H4 (cell line): ENCODE measurements at places on chromosomes 2 and 18.

DNA sequence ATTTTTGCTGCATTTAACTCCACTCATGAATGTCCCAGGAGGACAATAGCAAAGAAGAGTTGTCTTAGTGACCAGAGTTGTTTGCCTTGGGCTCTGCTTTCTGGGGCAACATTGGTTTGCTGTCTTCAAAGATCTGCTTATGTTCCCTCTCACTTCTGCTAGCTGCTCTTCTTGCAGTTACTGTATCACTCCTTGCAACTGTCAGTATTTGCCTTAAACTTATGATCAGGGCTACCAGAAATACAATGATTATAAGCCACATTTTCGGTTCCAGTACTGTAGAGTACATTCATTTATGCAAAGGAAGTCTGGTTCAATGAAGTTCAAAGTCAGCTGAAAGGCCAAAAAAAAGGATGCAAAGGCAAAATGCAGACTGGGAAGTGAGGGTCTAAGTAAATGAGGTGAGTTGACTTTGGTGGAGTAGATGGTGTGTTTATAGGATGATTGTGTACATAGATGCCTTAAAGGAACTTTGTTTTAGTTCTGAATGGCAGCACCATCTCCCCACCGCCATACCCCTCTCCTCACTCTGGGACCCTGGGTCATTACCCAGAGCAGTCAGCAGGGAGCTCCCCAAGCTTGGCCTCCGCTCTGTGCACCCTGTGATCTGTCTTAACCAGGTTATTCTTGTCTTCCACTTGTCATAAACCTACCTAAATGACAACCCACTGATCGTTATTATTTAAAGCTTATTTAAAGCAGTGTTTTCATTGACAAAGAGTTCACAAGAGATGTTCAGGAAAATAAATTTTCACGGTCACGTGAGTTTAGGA is 236.0 kb downstream of the DOK6 start:
- DNase-seq: no peak

GRCh38 chr18:13235421-13235831 is 16.9 kb downstream of the LDLRAD4 start:
- DNase-seq: no peak

DNA sequence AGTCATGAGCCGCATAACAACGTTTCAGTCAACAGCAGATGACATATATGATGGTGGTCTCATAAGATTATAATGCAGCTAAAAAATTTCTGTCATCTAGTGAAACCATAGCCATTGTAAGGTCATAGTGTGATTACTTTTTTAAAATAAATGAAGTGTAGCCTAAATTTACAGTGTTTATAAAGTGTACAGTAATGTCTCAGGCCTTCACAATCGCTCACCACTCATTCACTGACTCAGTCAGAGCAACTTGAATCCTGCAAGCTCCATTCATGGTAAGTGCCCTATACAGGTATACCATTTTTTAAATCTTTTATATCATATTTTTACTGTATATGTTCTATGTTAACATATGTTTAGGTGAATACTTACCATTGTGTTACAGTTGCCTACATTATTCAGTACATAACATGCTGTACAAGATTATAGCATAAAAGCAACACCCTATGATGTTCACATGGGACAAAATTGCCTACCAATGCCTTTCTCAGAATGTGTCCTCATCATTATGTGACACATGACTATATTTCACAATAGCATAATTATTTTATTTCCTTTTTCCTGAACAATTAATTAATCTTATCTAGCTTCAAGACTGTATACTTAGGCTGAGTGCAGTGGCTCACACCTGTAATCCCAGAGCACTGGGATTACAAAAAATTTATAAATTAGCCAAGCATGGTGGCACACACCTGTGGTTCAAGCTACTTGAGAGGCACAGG is 1115.9 kb upstream of the ZEB2 start:
- DNase-seq: no peak

GRCh38 chr2:20641123-20641985 is 9.5 kb downstream of the HS1BP3 start:
- DNase-seq: no peak

- DNase-seq: peak; percentile 96
Measured at GRCh38 chr2:46067501-46068305, 229.5 kb upstream of the EPAS1 start.

DNA sequence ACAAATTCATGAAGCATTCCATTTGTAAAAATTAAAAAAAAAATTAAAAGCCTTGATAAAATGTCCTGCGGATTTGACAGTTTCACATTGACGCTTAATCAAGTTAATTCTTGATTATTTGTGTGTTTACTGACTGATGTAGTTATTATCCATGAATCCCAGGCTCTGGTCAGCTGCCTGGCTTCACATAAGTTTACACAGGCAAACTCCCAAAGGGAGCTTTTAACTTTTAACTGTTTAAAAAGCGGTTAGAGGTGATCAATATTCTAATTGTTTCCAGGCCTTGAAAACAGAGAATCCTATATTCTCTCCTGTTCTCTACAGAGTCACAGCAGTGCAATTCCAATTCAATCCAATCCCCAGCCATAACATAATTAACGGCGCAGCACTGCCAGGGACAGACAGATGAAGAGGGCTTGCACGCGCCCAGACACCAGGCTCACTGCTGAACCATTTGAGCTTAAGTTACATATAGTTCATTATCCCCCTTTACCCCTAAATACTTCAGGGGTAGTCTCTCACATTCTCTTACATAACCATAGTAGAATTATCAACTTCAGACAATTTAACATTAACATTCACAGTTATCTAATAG is 47.5 kb downstream of the ATP8B1 start:
- DNase-seq: no peak

GRCh38 chr18:23057096-23057495 is 78.2 kb upstream of the CABLES1 start:
- DNase-seq: no peak

DNA sequence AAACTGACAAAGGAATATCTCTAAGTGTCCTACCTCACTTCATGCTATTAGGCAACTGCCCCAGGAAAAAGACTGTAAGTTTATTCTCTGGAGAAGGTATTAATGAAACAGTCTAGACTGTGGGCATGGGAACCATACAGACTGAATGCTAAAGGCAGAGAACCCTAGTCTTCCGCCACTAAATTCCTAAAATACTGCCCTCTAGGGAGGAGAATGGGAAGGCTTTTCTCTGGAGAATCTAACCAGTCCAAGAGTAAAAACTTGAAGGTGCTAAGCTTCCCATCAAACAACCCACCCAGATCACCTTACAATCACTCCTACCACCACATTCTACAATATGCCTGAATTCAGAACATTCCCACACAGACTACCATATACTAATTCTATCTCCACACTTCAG is 3.4 kb downstream of the SRBD1 start:
- DNase-seq: peak; percentile 43

DNA sequence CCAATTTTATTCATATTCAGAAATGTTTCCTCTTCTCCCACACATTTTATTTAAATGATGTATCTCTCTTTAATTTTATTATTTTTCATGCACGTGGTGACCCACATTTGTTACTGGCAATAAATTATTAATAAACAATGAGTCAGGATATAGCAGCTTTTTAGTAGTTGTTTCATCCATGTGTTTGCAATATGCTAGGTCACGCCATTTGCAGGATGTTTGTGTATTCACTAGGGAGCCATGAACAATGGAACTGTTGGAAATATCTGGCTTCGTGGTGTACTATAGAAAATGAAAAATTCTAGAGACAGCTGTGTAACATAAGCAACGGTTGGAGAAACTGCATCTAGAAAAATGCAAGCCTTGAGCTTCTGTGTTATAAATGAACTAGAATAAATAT is 176.0 kb upstream of the COL3A1 start:
- DNase-seq: peak; percentile 17

GRCh38 chr2:148954536-148954935 is 79.5 kb downstream of the KIF5C start:
- no peak for DNase-seq

- DNase-seq: no peak
Measured at GRCh38 chr2:236250286-236250685, 13.9 kb downstream of the ASB18 start.

DNA sequence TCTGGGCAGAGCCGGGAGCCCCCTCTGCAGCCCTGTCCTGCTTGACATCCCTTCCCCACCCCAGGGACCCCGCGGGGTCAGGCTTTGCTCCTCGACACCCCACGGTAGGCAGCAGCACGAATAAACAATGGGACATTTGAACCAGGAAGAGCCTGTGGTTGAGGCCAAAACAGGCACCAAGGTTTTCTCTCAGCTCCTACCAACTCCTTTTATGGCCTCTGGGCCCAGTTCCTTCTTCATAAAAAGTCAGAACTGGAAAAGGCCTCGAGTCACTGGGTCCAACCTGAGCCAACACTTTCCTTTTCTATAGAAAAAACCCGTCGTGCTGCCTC is 20.6 kb downstream of the TEX44 start:
- DNase-seq: no peak

- no peak for DNase-seq
Measured at GRCh38 chr18:52715991-52716390, 376.0 kb downstream of the DCC start.

DNA sequence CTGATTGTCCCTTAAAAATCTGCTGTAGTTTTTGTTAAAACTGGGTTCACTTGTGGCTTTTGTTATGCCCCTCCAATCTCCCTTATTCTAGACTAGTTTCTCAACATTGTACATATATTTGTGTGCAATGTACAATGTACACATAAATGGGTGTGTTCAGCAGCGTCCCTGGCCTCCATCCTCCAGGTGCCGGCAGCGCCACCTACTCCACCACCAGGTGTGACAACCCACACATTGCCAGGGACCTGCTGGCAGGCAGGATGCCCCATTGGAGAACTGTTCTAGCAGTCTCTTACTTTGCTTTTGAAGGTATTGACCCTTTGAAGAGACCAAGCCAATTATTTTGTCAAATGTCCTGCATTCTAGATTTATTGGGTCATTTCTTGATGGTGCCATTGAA is 75.4 kb downstream of the SH3RF3 start:
- DNase-seq: no peak

GRCh38 chr2:134778372-134778771 is 59.6 kb upstream of the TMEM163 start:
- no peak for DNase-seq

DNA sequence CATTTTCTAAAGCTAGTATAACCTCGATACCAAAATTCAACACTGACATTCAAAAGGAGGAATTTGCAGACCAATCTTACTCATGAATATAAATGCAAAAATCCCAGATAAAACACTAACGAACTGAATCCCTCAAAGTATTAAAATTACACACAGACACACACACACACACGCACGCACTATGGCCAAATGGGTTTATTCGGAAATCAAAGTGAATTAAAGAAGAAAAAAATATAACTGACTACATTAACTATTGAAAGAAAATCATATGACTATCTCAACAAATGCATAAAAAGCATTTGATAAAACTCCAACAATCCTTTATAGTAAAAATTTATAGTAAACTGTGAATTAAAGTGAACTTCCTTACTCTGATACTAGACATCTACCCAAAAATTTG is 97.9 kb upstream of the HNRNPA3 start:
- no peak for DNase-seq

- DNase-seq: no peak
Measured at GRCh38 chr18:5253910-5254309, 41.6 kb downstream of the ZBTB14 start.

- peak; percentile 69 for DNase-seq
Measured at GRCh38 chr2:10493634-10494281, 45.6 kb upstream of the ODC1 start.

DNA sequence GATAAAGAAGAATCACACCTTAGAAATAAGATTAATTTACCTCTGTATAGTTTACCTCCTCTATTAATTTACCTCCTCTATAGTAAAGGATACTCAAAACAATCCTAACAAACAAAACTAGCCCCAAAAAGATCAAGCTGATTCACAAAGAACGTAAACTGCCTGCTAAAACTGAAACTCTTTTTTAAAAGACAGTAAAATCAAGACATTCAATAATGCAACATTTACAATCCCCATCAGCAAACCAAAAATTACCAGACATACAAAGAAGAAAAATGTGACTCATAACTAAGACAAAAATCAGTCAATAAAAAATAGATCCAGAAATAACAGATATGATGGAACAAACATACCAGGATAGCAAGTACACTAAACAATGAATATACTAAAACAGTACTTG is 215.7 kb downstream of the ZEB2 start:
- DNase-seq: no peak

DNA sequence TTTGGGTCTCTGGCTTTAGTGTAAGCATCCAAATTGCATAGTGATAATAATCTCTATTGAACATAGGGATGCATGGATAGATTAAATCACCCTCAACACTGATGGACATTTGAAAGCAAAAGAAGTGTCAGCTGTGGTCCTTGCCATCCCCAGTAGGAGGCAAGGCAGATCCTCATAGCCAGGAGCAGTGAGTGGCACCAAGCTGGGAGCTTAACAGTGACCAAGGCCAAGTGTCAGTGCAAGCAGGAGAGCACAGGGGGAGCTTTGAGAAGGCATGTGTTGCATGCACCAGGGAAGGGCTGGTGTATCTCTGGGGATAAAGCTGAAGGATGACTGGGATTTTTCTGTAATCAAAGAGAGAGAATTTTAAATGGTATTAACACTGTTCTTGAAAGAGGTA is 14.7 kb downstream of the SLC14A1 start:
- no peak for DNase-seq

- no peak for DNase-seq
Measured at GRCh38 chr2:15964936-15965563, 24.7 kb downstream of the MYCN start.

GRCh38 chr2:236367506-236368289 is 103.5 kb upstream of the ASB18 start:
- no peak for DNase-seq

DNA sequence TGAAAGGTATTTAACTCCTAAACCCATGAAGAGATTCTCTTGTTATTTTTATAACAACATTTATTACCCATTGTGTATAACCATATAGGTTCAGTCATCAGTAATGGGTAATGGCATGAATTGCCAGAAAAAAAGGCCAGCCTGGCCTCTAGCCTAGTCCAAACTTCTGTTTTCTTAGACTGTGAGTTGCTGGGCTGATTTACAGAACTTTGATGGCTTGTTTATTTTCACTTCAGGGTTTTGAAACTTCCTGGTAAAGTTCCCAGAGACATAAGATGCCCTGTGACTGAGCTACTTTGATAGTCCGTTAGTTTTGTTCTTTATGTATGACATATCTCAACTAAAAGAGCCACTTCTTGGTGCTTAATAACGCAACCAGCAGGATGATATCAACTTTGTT is 164.8 kb downstream of the METTL4 start:
- peak; percentile 63 for DNase-seq

- DNase-seq: no peak
Measured at GRCh38 chr18:48565105-48565504, 26.3 kb downstream of the CTIF start.

DNA sequence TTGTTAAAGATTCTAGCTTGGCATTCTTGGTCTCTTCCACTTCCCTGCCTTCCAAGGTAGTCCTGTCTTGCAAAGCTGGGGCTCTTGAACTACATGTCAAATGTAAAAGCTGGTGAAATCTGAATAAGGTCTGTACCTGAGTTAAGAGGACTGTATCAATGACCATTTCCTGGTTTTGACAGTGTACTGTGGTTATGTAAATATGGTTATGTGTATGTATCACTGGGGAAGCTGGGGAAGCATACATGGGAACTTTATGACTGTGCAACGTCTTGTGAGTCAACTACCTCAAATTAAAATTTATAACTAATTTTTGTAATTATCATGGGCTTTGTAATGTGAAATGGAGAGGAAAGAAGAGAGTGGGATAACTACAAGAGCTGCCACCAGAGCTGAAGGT is 81.7 kb downstream of the COL4A4 start:
- no peak for DNase-seq

GRCh38 chr2:70850925-70851324 is 15.3 kb upstream of the CD207 start:
- no peak for DNase-seq

GRCh38 chr2:235021752-235022151 is 69.9 kb downstream of the SH3BP4 start:
- no peak for DNase-seq
